Cerebellum (tissue), 4 donors: ENCODE measurements at places on chromosomes 6 and 20. TPM values are rescaled to one million over a fixed set of nuclear protein-coding genes. Genes with fewer than 3 reads are reported as not detected.

KIF6 gene
- total RNA-seq: 2.6 TPM

BMP6 gene
- total RNA-seq: 8.3 TPM

FAM83C gene
- total RNA-seq: not detected

ABHD12 gene
- 26.8 TPM for total RNA-seq

PNPLA1 gene
- total RNA-seq: not detected

LTB gene
- total RNA-seq: not detected

MROH8 gene
- total RNA-seq: 4.2 TPM

ARMC12 gene
- 0.54 TPM for total RNA-seq

MLIP gene
- total RNA-seq: 6.3 TPM

GHRH gene
- not detected for total RNA-seq

MBOAT1 gene
- 7.7 TPM for total RNA-seq

GSTA1 gene
- not detected for total RNA-seq

SIRPG gene
- total RNA-seq: not detected

GJA10 gene
- total RNA-seq: not detected

REV3L gene
- total RNA-seq: 95.2 TPM

BPIFB3 gene
- not detected for total RNA-seq

PLG gene
- not detected for total RNA-seq

C20orf96 gene
- 6.3 TPM for total RNA-seq

CCDC170 gene
- 2.6 TPM for total RNA-seq

UTRN gene
- 53.7 TPM for total RNA-seq

SYCP2L gene
- total RNA-seq: 4.7 TPM

TGM3 gene
- 0.27 TPM for total RNA-seq

SLC16A10 gene
- 12.1 TPM for total RNA-seq

FHL5 gene
- total RNA-seq: 6.4 TPM
